Activated T-helper 9 cell treated with anti-CD3 and anti-CD28 coated beads, Interleukin-2, amount 50 U/mL, for 16 hours (primary cell): ENCODE measurements at places on chromosomes 11 and 22.

- no peak for DNase-seq
Observed at GRCh38 chr22:27300536-27301285, 500.8 kb downstream of the MN1 start.

GRCh38 chr11:96338910-96339705 is 3.9 kb downstream of the MAML2 start:
- no peak for DNase-seq

GRCh38 chr22:27252282-27253049 is 549.1 kb downstream of the MN1 start:
- no peak for DNase-seq

GRCh38 chr11:2998073-2998850 is 6.1 kb upstream of the NAP1L4 start:
- no peak for DNase-seq

DNA sequence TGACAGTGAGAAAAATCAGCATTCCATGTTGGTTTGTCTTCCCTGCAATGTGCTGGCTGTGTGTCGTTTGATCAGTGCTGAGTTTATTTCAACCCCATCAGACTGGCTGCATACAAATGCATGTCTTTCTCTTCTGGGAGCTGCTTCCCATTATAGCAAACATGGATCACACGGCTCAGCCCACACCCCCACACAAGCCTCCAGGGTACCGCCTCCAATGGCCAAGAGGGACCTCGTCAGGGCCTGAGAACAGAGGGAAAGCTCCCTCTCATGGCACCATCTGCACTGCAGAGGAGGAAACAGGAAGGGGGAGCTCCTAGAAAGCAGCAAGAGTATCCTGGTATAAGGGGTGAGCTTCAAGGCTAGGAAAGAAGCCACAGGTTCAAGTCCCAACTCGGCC is 214.2 kb downstream of the LARGE1 start:
- DNase-seq = no peak

- DNase-seq = no peak
Observed at GRCh38 chr11:19501631-19502030, 211.0 kb upstream of the NAV2 start.

GRCh38 chr11:122563761-122564160 is 91.8 kb upstream of the UBASH3B start:
- no peak for DNase-seq

- DNase-seq = no peak
Observed at GRCh38 chr11:130391711-130392110, 36.7 kb downstream of the ADAMTS8 start.

DNA sequence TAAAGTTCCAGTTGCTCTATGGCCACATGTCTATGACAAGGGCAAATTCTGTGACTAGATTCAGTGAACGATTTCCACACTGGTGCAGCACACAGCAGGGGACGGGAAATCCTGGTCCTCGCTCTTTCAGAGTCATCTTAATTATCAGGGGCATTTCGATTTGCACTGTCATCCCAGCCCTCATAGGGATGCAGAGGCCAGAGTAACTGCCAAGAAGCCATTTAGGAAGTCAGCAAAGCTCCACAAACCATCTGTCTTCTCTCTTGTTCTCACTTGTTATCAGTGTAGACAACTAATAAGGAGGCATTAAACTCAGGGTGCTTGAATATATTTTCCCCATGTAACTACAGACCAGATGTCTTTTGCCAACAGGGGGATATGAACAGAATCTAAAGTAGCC is 151.7 kb downstream of the STK33 start:
- DNase-seq = no peak

GRCh38 chr11:90222459-90223247 is at the start of gene CHORDC1:
CHORDC1 (minus strand) TSS chr11:90223049; CDS start chr11:90222954, 95 bp downstream.
- peak; percentile 88 for DNase-seq

- no peak for DNase-seq
Observed at GRCh38 chr11:370070-370941, 1.0 kb downstream of the B4GALNT4 start.

DNA sequence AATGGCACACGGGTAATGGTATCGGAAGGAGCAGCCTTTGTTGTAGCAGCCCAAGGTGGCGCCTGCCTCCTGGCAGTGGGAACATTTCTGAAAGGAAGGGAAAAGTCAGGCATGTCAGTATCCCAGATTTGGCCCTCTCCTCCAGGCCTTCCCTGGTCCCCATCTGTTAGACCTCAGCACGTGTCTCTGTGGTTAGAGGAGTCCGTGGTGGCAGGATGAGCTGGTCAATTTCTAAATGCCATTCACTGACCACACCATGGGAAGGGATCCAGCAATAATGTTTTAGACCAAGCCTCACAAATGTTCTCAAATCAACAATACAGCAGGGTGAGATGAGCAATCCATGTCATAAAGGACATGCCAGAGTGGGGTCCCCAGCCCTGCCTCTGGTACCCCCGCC is 49.0 kb upstream of the CYP2D6 start:
- DNase-seq = no peak

GRCh38 chr22:30245985-30246813 is at the start of gene LIF:
LIF (minus strand) TSS chr22:30246759; CDS start chr22:30246695, 64 bp downstream.
- DNase-seq = peak; percentile 38
